ENCODE measurements at places on chromosomes 3 and 15. TPM values are rescaled to one million over a fixed set of nuclear protein-coding genes. Genes with fewer than 3 reads are reported as not detected.
A peak's percentile ranks its signal among the peaks of the same experiment; 100 is the strongest.

The CACNA2D3 gene
- 34.5 TPM for total RNA-seq

The ABHD6 gene
- total RNA-seq = 22.9 TPM

The PRR23C gene
- not detected for total RNA-seq

GRCh38 chr15:81812456-81812855 lies 233.4 kb downstream of the MEX3B start:
- no peak for DNase-seq
- no peaks in the 10 kb centered on the region for H3K36me3 ChIP-seq
- no peaks in the 10 kb centered on the region for H3K4me1 ChIP-seq
- no peak overlapping the region for H3K4me3 ChIP-seq
- H3K27me3 ChIP-seq = no peaks in the 10 kb centered on the region
- no peak overlapping the region for H3K27ac ChIP-seq

GRCh38 chr3:168081856-168082255 lies 13.9 kb downstream of the GOLIM4 start:
- no peaks in the 10 kb centered on the region for H3K36me3 ChIP-seq
- H3K4me3 ChIP-seq = no peak overlapping the region
- no peaks in the 10 kb centered on the region for H3K27me3 ChIP-seq
- no peak for DNase-seq
- no peak overlapping the region for H3K27ac ChIP-seq
- H3K4me1 ChIP-seq = no peaks in the 10 kb centered on the region

DNA sequence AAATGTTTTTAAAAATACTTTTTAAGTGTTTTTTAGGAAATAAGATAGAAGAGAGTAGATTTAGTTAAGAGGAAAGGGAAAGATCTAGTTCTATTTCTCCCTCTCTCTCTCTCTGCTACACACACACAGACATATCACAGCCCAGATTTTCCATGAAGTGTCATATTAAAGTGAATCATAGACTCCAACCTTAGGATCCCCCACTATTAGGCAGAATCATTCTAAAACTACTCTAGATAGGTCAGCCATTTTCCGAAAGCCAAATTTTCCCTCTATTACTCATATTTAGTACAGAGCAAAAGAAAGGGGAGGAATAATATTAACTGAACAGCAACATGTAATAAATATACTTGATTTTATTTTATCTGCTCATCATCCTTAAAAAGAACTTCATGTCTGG lies 45.1 kb upstream of the RSL24D1 start:
- no peaks in the 10 kb centered on the region for H3K27me3 ChIP-seq
- H3K27ac ChIP-seq = no peak overlapping the region
- H3K4me3 ChIP-seq = no peak overlapping the region
- H3K4me1 ChIP-seq = no peaks in the 10 kb centered on the region
- no peaks in the 10 kb centered on the region for H3K36me3 ChIP-seq
- DNase-seq = no peak

- peaks cover 4% of the 10 kb centered on the region for H3K27me3 ChIP-seq
- H3K27ac ChIP-seq = no peak overlapping the region
- H3K4me1 ChIP-seq = peaks cover 10% of the 10 kb centered on the region
Measured at GRCh38 chr15:76149291-76149915, 89.6 kb downstream of the TMEM266 start.

DNA sequence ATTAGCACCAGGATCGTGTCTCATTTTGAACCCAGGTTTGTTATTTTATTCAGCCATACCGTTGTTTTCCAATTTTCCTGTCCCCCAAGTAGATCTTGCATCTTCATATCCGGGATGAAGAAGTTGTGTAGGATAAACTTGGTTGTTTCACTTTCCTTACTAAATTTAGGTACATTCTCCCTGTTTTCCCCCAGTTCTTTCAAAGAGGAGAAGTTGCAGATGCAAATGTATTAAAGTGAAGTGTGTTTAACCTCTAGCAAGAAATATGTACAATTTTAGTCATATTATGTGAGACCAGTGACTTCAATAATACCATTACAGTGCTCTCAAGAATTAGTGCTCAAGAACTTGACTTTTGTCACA lies 1.3 kb downstream of the ATXN7 start:
- H3K4me3 ChIP-seq = peak overlapping the region; percentile 71
- H3K27ac ChIP-seq = no peak overlapping the region
- no peaks in the 10 kb centered on the region for H3K36me3 ChIP-seq

DNA sequence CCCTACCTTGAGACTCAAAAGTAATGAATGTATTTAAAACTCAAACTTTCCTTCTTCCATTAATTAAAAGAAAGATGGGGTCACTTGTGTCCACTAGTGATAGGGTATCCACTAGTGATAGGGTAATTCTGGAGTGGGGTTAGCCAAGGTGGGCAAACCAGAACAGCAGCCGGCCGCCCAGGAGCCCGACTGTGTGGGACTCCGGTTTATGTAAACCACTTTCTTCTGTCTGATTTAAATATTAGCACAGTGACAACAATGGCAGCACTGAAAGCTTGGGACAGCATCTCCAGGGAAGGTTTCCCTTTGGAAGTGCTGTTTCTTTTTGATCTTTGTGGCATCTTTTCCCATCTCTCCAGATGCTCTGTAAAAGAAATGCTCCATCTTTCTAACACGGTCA lies 722 bp downstream of the MYZAP start:
- no peaks in the 10 kb centered on the region for H3K36me3 ChIP-seq
- DNase-seq = no peak
- H3K27ac ChIP-seq = no peak overlapping the region
- peaks cover 17% of the 10 kb centered on the region for H3K27me3 ChIP-seq

DNA sequence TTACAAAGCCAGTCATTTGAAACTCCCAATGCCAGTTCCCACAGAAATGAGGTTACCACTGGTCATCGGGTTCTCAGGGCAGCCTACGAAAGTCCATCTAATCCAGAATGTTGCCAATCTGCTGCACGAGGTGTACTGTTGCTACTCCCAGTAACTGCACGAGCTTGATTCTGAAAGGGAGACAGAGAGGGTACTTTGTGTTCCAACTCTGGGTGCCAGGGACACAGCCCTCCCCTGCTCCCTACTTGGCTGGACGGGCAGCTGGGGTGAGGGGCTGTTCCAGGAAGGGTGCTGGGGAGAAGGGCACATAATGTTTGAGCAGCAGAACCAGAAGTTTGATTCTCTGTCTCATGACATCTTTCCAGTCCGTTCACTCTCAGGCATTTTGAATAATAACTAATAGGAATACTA lies 27.1 kb upstream of the OSBPL11 start:
- H3K4me1 ChIP-seq = peaks cover 7% of the 10 kb centered on the region
- H3K36me3 ChIP-seq = no peaks in the 10 kb centered on the region
- DNase-seq = no peak
- no peaks in the 10 kb centered on the region for H3K27me3 ChIP-seq

- H3K27ac ChIP-seq = no peak overlapping the region
- H3K4me1 ChIP-seq = peaks cover 32% of the 10 kb centered on the region
- no peak for DNase-seq
- H3K27me3 ChIP-seq = no peaks in the 10 kb centered on the region
- no peak overlapping the region for H3K4me3 ChIP-seq
Measured at GRCh38 chr3:123401836-123402530, 46.9 kb downstream of the ADCY5 start.

GRCh38 chr3:174168538-174169254 lies 690.4 kb upstream of the NAALADL2 start:
- no peak for DNase-seq
- H3K27ac ChIP-seq = no peak overlapping the region
- H3K4me3 ChIP-seq = no peak overlapping the region
- no peaks in the 10 kb centered on the region for H3K36me3 ChIP-seq
- H3K27me3 ChIP-seq = no peaks in the 10 kb centered on the region
- H3K4me1 ChIP-seq = no peaks in the 10 kb centered on the region

GRCh38 chr3:55282994-55283393 lies 204.1 kb downstream of the WNT5A start:
- H3K36me3 ChIP-seq = no peaks in the 10 kb centered on the region
- DNase-seq = no peak
- no peaks in the 10 kb centered on the region for H3K27me3 ChIP-seq
- H3K4me1 ChIP-seq = no peaks in the 10 kb centered on the region
- no peak overlapping the region for H3K4me3 ChIP-seq

- no peaks in the 10 kb centered on the region for H3K27me3 ChIP-seq
- peaks cover 15% of the 10 kb centered on the region for H3K4me1 ChIP-seq
- no peaks in the 10 kb centered on the region for H3K36me3 ChIP-seq
Measured at GRCh38 chr3:126258670-126259069, 78.3 kb upstream of the ALDH1L1 start.

DNA sequence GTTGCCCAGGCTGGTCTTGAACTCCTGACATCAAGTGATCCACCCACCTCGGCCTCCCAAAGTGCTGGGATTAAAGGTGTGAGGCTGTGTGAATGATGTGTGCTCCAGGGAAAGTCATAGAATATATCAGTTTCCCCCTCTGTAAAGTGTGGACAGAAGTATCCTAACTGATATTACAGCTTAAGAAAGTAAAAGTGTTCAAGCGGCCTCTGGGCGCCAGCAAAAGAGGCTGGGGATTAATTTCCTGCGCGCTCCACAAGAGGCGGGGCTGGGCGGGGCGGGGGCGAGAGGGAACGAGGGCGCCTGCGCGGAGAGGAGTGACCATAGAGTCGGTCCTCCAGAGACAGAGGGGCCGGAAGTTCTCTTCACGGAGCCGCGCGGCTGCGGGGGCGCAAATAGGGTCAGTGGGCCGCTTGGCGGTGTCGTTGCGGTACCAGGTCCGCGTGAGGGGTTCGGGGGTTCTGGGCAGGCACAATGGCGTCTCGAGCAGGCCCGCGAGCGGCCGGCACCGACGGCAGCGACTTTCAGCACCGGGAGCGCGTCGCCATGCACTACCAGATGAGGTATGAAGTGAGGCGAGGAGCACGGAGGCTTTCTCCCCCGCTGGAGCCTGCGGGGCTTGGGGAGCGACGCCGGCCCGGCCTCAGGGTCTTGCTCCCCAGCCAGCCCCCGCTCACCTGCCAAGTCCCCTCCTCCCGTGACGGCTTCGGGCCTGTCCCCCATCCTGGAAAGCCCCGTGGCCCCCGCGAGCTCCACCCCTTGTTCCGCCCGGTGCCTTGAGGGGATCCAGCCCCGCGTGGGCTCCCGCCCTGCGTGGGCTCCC lies at the start of gene JAGN1:
Gene JAGN1 (plus strand): TSS at position 362 of the 823 bp plus-strand sequence. CDS start 113 bp downstream, at position 475.
- no peaks in the 10 kb centered on the region for H3K27me3 ChIP-seq
- H3K4me1 ChIP-seq = peaks cover 14% of the 10 kb centered on the region
- peak within 1 kb of the TSS; percentile 93 for H3K4me3 ChIP-seq
- peak within 1 kb of the TSS; percentile 80 for H3K27ac ChIP-seq

- no peaks in the 10 kb centered on the region for H3K36me3 ChIP-seq
- no peak overlapping the region for H3K27ac ChIP-seq
- no peak for DNase-seq
- peaks cover 13% of the 10 kb centered on the region for H3K4me1 ChIP-seq
Measured at GRCh38 chr15:41779662-41780157, 5.4 kb downstream of the MAPKBP1 start.

GRCh38 chr15:29097168-29097567 lies 172.5 kb downstream of the NSMCE3 start:
- H3K36me3 ChIP-seq = peaks cover 59% of the 10 kb centered on the region
- no peak overlapping the region for H3K4me3 ChIP-seq
- DNase-seq = no peak
- no peaks in the 10 kb centered on the region for H3K4me1 ChIP-seq
- H3K27ac ChIP-seq = no peak overlapping the region

DNA sequence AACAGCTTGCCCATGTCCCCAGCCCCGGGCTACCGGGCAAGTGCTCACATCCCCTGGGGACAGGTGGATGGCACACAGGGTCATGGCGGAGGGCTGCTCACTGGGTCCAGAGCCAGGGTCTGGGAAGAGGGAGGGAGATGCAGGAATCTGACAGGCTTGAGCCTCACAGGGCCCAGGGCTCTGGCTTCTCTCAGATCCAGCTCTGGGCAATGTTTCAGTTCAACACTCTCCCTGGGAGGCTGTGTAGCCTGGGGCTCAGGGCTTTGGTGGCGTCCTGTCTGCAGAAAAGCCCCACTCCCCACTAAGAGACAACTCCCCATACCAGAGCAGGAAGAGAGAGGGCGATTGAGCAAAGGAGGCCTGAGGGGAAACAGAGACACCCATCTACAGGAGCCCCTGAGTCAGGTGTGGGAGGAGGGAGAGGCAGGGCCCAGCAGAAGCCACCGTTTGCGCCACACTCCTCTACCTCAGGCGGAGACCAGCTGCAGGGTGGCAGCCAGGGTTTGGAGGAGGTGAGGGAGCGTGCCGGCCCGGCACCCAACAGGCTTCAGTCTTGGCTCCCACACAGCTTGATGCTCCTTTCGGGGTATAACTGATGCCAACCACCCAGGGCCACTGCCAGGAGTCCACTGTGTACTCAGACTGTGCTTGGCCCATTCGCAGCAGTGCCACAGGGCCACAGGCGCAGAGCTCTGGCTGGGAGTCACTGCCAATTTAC lies 16.8 kb upstream of the SRP14 start:
- no peak for DNase-seq
- H3K27ac ChIP-seq = no peak overlapping the region
- H3K27me3 ChIP-seq = no peaks in the 10 kb centered on the region
- peaks cover 7% of the 10 kb centered on the region for H3K36me3 ChIP-seq

DNA sequence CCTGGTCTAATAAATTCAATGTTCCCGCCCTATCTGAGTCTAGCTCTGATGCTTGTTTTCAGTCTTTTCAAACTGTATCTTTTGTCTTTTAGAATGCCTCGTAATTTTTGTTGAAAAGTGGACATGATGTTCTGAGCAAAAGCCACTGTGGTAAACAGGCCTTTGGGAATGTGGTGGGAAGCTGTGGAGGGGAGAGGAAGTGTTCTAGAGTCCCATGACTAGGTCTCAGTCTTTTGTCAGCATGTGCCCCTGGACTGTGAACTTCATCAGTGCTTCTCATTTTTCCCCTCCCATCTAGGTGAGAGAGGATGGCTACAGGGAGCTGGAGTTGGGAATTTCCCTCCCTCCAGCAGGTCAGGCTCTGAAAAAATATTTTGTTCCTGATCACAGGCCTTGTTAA lies 33.7 kb downstream of the SUSD5 start:
- no peak overlapping the region for H3K4me3 ChIP-seq
- H3K27me3 ChIP-seq = no peaks in the 10 kb centered on the region
- no peak for DNase-seq
- no peaks in the 10 kb centered on the region for H3K4me1 ChIP-seq

DNA sequence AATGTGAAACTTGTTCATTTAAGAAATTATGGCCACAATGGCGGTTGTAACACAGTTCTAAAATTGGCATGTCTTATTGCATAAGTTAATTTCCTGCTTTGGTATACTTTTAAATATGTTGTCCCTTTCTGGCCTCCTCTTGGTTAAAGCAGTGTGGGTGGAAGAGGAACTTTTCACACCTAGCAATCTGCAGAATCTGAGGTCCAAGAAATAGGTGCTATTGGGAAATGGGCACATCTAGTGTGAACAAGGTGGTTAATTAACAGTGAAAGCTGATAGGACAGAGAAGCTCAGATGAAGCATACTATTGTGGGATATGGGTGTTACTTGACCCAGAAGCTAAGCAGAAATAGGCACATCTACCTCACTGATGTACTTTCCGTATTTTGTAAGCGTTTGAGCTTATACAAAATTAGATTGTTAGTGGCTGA lies 10.6 kb downstream of the CMC1 start:
- DNase-seq = no peak
- no peak overlapping the region for H3K4me3 ChIP-seq
- no peaks in the 10 kb centered on the region for H3K4me1 ChIP-seq
- H3K27ac ChIP-seq = no peak overlapping the region
- H3K27me3 ChIP-seq = no peaks in the 10 kb centered on the region

GRCh38 chr3:172145031-172145686 lies 105.8 kb downstream of the FNDC3B start:
- H3K4me1 ChIP-seq = peaks cover 4% of the 10 kb centered on the region
- H3K4me3 ChIP-seq = no peak overlapping the region
- no peak overlapping the region for H3K27ac ChIP-seq
- H3K36me3 ChIP-seq = no peaks in the 10 kb centered on the region
- DNase-seq = no peak
